ENCODE measurements at places on chromosomes 6 and 20.

GRCh38 chr6:144647406-144647964 is 362.4 kb downstream of the UTRN start:
- no peak for DNase-seq

- no peak for DNase-seq
Measured at GRCh38 chr6:168815229-168815628, 374.2 kb downstream of the SMOC2 start.

DNA sequence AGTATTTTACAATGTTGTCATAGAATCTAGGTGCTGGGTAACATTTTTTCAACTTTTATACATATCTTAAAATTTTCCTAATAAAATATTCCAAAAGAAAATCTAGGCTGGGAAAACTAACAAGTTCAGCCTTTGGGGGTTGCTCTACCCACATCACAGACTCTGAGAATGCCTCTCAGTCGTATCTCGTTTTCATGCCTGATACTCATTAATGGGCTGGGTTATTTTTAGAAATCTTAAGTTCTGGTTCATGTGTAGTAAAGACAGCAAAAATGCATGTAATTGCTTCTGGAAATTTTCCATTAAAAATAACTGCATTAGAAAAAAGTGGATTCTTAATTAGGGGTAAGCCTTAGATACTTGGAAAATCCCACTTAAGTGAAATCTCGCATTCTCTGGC is 149.3 kb downstream of the SLC24A3 start:
- DNase-seq = no peak

DNA sequence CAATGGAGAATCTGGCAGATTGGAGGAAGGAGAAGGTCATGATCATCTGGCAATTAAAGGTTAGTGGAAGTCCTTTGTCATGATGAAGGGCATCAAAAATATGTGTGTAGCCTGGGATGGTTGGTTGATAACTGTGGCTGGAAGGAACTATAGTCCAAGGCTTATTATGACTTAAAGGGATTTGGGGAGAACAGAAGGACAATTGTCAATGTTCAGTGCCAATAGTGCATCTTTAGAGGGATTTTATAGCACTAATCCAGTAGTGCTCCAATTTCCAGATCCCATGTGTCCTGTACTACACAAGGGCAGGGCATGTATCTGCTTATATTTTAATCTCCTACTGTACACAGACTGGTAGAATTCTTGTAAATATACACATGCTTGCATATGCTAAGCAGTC is 5.0 kb upstream of the ZBTB24 start:
- no peak for DNase-seq

GRCh38 chr6:162245830-162246420 is 481.6 kb downstream of the PRKN start:
- DNase-seq = no peak

GRCh38 chr6:149859368-149859767 is 4.8 kb downstream of the LRP11 start:
- no peak for DNase-seq

DNA sequence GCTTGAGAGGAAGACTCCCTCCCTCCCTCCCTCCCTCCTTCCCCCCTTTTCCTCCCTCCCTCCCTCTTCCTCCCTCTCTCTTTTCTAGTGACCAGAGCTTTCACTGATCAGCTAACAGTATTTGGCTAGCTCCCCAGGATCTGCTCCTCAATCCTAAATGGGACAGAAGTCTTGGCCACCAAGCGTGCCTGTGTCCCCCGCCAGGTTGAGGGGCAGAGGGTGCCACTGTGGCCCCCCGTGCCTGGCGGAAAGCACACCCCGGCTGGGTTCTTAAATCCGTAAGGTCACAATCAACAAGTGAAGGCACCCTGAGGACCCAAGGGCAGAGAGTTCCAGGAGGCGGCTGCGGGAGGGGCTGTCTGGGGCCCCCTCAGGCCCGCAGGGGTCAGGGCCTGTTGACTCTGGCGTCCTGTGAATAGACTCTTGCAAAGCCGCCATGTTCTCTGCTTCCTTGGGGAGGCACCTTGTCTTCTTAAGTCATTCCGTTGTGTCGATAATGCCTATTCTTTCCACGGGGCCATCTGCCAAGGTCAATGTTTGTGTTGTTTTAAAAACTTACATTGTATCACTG is 38.9 kb upstream of the STX16 start:
- DNase-seq = no peak

DNA sequence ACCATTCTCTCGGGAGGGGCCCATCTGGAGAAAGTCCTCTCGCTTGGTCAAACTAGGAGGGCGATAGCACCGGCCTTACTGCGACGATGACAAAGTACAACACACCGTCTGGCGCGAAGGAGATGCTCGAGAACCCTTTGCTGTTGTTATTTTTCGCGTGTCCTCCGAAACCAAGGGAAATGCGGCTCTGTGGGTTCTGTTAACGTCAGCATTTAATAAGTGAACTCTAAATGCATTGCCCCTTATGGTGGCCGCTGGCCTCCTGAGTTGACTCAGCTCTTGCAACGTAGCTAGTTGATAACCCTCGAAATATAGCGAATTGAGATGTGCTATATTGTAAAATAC is 577 bp upstream of the SCAND1 start:
- no peak for DNase-seq

DNA sequence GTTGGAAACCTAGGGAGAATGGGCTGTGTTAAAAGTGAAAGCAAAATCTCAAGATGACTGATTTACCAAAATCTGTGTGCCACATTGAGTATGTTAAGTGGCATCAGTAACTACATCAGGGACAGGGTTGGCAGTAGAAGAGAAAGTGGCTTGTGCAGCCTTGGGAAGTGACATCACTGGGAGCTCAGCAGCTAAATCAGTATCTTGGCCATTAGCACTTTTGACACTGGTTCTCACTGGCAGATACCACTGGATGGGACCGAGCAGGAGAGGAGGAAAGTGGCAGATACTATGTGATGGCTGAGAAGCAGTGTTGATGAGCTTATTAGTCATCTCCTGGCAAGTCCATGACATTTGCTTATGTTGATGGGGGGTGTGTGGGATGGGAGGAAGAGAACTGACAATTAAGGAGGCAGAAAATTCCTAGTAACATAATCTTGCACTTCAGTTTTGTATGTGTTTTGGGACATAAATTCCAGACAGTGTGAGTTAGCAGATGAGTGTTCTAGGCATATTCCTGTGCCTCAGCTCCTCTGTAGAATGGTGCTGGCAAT is 322.2 kb downstream of the SOX4 start:
- no peak for DNase-seq

DNA sequence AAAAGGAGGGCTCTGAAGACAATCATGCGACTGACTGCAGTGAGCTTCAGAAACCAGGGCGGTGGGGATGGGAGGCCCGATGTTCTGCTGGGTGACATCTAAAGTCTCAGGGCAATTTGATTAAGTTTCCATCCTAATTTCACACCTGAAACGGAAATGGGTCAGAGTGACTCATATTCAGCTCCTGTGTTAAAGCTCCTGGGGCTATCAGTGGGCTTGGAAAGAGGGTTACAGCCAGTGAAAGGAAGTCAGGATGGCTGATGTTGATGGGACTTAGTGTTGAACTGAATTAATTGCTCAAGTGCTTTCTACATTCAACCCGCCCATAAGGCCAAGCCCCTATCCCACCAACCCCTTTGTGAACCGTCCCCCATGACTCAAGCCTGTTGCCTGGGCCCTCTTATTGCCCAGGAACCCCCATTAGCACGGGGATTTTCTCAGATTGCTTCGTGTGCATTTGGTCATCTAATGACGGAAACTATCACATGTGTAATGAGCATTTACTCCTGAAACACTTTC is 47.1 kb upstream of the TBC1D7 start:
- DNase-seq = no peak

- DNase-seq = peak; percentile 84
Measured at GRCh38 chr6:29965873-29966601, 23.7 kb downstream of the HLA-A start.

DNA sequence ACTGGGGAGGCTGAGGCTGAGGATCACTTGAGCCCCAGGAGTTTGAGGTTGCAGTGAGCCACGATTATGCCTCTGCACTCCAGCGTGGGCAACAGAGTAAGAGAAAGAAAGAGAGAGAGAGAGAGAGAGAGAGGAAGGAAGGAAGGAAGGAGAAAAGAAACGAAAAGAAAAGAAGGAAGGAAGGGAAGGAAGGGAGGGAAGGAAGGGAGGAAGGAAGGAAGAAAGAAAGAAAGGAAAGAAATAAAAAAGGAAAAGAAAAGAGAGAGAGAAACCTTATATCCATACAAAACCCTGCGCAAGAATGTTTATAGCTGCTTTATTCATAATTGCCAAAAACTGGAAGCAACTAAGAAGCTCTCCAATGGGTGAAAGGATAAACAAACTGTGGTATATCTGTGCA is 8.1 kb upstream of the HSPA12B start:
- DNase-seq = no peak

GRCh38 chr6:147738516-147739162 is 230.1 kb downstream of the SAMD5 start:
- no peak for DNase-seq

DNA sequence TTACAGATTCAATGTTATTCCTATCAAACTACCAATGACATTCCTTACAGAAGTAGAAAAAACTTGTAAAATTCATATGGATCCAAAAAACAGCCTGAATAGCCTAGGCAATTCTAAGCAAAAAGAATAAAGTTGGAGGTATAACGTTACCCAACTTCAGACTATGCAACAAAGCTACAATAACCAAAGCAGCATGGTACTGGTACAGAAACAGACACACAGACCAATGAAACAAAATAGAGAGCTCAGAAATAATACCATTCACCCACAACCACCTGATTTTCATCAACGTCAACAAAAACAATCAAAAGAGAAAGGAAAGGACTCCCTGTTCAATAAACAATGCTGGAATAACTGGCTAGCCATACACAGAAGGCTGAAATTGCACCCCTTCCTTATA is 17.2 kb upstream of the PLN start:
- DNase-seq = no peak

DNA sequence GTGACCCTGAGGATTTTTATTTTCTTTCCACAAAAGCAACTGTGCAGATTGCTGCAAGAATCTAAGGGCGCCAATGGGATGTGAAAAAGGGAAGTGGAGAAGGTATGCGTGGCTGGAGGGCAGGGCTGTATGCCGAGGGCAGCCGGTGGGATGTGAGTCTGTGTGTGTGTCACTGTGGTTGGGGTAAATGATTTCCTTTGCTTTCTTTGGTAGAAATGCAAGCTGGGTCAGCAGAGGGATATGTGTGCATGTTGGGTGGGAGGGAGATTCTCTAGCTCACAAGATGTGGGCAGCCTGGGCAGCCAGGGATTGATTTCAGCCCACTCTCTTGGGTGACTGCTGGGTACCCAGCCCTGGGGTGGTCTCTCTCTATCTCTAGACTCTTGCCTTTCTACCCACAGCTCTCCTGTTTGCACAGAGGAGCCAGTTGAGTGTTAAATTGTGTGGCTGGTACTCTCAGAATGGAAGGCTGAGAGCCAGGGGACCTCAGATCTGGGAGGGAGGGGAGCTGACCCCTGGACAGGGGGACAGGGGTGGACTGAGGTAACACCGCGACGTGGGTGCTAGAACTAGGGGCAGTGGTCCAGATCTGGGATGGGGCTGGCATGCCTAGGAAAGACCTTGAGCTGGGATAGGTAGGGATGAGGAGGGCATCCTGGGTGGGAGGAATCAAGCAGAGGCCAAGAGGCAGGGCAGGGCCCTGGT is 136.8 kb upstream of the RNF24 start:
- no peak for DNase-seq

DNA sequence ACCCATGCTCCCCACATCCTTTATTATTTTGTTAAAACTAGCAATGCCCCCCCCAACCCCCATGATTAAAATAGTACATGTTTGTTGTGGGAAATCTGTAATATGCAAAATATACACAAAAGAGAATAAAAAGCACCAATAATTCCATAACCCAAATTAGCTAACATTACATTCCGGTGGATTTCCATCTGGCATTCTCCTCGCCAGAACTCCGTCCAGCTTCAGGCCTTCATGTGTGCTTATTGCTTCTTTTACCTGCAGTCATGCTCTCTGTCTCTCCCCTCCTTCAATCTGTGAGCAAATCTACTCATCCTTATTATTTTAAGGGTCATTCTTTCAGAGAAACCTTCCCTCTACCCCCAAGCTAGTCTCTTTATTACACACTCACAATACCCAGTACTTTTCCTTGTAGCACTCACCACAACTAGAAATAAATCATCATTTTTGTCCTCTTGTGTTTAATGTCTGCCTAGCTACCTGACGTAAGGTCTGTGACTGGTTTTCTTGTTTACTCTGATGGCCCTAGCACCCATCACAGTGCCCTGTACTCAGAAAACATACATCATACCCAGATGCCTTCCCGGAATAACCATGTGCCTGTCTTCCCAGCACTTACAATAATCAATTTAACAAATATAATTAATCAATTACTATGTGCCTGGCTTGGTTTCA is 25.6 kb upstream of the IER3 start:
- DNase-seq = no peak

- no peak for DNase-seq
Measured at GRCh38 chr20:2139250-2139649, 37.6 kb downstream of the STK35 start.

DNA sequence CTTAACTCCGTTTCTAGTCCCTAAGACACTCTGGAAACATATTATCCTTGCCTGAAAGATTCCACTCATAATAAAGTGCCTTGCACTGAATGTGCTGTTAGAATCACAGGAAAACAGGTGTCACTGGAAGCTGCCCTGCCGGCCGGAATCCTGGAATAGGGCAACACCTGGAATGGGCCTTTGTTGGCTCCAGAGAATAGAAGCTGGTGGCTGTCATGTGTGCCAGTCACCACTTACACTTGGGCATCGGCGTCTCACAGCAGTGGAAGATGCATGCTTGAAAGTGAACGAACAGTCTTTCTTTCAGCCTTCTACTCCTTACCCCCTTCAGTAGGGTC is 90.8 kb upstream of the AFDN start:
- no peak for DNase-seq

DNA sequence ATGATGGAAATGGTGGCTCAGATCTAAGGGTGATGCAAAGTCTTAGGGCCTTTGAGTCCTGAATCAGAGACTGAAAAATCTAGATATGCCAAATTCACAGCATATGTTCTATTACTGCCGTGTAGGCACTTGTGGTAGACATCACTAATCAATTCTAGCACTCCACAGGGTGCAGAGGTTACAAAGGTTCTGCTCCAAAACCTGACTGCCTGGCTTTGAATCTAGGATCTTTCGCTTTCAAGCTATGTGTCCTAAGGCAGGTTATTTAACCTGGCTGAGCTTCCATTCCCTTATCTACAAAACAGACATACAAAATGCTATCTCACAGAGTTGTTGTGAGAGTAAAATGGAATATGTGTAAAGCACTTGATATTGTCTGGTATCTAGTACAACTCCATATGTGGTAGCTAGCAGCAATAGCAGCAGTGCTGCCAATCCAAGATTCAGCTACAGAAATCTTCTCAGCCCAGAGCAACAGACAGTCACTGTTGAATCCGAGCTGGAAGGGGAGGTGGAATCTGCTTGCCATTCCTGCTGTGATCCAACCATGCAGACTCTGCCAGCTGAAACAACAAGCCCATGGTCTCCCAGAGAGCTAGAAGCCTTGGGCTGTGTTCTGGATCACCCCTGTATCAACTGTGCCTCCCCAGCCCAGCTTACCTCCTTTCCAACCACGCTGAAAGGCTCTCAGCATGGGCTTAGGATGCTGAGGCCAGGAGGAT is 206.9 kb downstream of the TFAP2C start:
- no peak for DNase-seq

GRCh38 chr20:16708602-16709001 is 21.2 kb upstream of the SNRPB2 start:
- no peak for DNase-seq

Data from suprapubic skin (tissue), 4 donors.